ENCODE measurements at places on chromosomes 16 and 17. TPM values are rescaled to one million over a fixed set of nuclear protein-coding genes. Genes with fewer than 3 reads are reported as not detected.

KRTAP9-4 gene
- total RNA-seq = not detected

- DNase-seq = peak; percentile 64
Observed at GRCh38 chr16:18983565-18984434, at the start of gene TMC7. Gene TMC7 (plus strand): TSS chr16:18983934. CDS start chr16:18984064, 130 bp downstream.

DNA sequence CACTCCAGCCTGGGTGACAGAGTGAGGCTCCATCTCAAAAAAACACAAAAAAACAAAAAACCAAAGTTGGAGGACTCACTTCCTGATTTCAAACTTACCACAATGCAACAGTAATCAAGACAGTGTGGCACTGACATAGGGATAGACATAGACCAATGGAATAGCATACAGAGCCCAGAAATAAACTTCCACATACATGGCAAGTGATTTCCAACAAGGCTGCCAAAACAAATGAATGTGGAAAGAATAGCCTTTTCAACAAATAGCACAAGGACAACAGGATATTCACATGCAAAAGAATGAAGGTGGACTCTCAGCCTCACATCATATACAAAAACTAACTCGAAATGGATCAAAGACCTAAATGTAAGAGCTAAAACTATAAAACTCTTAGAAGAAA lies 36.8 kb upstream of the RASD1 start:
- no peak for DNase-seq

IFT20 gene
- total RNA-seq = 28.8 TPM

LITAFD gene
- total RNA-seq = not detected

TBC1D3K gene
- not detected for total RNA-seq

GRCh38 chr16:87959391-87959990 lies 8.3 kb downstream of the BANP start:
- DNase-seq = no peak

DNA sequence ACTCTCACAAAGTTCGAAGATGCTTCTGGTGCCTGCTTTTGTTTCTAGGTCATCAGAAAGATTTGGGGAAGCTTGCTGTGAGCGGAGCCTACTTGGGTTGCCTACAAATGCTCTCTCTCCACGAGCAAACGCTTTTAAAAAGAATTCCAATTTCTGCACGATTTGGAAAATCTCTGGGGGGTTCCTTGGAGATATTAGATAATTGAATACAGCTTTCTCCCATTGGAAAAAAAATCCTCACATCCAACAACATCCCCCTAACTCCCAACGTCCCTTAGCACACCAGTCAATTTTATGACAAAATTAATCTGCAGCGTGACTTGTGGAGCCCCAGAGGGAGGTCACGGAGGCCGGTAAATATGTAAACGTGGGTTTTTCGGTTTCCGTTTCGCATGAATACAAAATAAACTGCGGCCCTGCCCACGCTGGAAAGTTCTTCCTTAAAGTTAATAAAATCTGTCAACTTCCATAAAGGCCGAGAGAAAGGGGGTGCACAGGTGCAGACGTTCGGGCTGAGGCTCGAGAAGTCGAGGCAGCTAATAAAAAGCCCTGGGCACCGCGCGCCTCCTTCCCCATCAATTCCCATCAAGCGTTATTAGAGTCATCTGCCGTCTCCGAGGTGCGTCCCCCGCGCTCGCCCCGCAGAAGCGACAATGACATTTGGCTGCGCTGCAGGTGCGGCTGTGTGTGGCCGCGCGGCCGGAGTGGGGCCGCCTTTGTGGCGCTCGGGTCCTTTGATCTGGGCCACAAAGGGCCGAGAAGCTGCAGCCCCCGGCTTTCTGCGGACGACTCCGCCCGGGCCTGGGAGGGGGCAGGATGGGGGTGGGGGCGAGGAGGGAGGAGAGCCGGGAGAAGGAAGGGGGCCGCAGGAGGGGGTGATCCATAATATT lies 37.6 kb downstream of the SALL1 start:
- DNase-seq = no peak

GRCh38 chr17:3890878-3891219 lies 2.0 kb downstream of the CAMKK1 start:
- no peak for DNase-seq

- DNase-seq = no peak
Observed at GRCh38 chr16:84789431-84789830, 30.4 kb upstream of the CRISPLD2 start.

DNA sequence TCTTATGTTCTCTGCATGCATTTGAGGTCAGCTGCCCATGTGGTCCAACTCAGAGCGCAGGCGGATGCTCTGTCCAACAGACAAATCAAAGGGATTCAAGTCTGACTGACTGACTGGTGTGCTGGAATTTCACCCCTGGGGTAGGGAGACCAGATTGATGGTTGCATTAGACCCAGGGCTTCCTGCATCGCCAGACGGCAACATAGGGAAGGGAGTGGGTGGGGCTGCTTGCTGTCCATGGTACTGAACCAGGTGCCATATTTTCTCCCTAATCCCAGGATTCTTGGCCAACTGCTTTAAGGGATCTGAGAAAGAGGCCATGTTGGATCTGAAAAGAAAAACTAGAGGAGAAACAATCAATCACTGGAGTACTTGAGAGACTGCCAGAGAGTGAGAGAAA lies 332.0 kb downstream of the XYLT1 start:
- no peak for DNase-seq

DNA sequence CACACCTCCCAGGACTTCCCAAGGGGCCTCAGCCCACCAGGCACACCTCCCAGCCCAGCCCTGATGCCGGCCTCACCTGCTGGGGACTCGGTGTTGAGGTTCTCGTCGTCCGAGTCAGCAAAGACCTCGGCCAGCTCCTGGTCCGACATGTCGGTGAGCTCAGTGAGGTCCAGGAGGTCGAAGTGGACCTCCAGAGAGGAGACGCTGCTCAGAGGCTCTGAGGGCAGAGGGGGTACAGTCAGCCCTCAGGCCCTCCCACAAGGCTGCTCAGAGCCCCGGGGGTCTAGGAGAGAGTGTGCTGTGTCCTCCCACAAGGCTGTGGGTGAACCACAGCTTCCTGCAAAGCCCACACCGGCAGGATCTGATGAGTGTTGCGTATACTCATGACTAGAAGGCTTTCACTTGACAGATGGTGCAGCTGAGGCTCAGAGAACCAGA lies 10.5 kb downstream of the DBNDD1 start:
- no peak for DNase-seq

- no peak for DNase-seq
Observed at GRCh38 chr17:78609191-78609641, 32.0 kb upstream of the DNAH17 start.

GRCh38 chr16:50011707-50012106 lies 13.3 kb upstream of the CNEP1R1 start:
- DNase-seq = no peak

DNA sequence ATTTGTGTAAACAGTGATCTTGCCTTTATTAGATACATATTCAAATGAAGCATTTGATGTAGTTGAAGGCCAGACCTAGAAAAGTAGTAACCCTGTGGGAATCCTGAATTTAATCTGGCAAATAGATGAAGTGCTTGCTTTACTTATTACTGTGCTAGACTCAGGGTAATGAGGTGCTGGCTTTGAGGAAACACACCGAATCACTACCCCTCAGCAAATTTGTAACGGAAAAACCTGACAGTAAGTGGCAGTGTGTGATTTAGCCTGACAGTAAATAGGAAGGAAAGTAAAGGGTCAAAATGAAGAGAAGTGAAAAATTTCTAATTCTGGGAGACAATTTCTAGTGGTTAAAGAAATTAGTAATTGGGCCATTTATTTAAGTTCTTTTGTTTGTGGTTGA lies 90.2 kb downstream of the MAP2K4 start:
- DNase-seq = no peak

DNA sequence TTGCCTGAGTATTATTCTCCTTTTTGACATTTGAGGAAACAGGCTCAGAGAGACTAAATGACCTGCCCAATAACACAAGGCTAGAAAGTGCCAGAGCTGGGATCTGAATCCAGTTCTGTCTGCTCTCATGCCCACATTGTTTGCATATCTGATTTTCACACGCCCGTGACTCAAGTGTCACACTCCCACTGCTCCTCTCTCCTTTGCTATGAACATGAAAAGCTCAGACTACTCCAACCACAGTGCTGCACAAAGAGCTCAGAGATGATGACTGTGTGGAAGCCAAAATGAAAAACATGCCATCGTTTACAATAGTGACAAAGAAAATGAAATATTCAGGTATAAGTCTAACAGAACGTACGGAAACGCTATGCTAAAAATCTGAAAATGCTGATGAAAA lies 107.9 kb downstream of the SMG6 start:
- no peak for DNase-seq
